Activated T-cell treated with anti-CD3 and anti-CD28 coated beads, Interleukin-2, amount 50 U/mL, for 4 hours (primary cell): ENCODE measurements at places on chromosomes 1 and 21. TPM values are rescaled to one million over a fixed set of nuclear protein-coding genes. Genes with fewer than 3 reads are reported as not detected.

Gene TBX19
- total RNA-seq, result 0.47 TPM

Gene TMEM269
- total RNA-seq, result 0.10 TPM

Gene KCNJ15
- total RNA-seq, result 0.46 TPM

Gene COA7
- total RNA-seq, result 45.1 TPM

Gene RAB7B
- total RNA-seq, result not detected

- DNase-seq, result no peak
Observed at GRCh38 chr1:206415942-206416341, 54.3 kb upstream of the IKBKE start.

- DNase-seq, result no peak
Observed at GRCh38 chr1:14968251-14968851, 185.2 kb upstream of the TMEM51 start.

DNA sequence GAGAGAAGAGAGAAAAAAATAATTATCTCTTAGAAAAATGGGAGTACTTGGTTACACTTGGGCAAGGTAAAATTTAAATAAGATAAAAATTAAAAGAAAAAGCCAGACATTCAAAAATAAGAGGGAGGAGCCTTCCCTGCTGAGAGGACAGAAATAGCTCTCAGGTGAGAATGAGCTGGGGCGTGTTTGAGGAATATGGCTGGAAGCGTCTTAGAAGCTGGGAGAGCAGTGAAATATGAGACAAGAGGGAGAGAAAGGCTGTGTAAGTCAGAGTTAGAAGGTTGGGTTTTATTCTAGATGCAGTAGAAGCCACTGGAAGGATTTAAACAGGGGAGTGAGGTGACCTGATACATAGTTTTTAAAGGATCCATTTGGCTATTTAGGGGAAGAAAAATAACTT, 154.2 kb upstream of the L1TD1 start:
- no peak for DNase-seq

GRCh38 chr1:182299728-182300616, 91.6 kb downstream of the GLUL start:
- DNase-seq, result no peak

DNA sequence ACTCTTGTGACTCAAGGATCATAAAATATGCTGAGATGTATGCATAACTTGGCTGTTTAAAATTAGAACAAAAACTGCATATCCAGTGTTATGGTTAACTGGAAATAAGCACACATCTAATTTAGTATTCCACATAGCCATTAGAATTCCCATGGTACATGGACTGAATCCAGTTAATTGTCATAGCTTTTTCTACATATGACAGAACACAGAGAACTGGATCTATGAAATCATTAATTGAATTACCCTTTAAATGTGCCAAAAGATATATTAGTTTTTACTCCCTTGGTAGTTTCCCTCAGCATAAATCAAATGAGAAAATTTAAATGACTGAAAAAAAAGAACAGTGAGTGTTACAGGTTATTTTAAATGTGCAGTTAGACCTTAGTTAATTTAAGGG, 395.9 kb downstream of the NCAM2 start:
- no peak for DNase-seq

DNA sequence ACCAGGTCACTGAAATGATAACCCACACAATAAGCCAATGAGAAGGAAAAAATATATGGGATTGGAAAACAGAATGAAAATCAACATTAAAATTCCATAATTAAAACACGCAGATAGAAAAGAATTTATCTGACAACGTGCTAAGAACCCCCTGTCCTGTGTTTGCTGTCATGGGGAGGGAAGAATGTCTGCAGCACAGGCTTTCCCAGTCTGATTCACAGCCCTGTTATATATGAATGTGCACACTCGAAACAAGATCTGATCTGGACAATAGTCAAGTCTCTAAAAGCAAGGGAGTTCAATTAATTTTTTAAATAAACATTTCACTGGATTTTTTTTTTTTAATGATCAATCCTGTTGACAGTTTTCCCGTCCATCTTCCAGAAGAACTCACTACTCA, 220.0 kb downstream of the RERE start:
- DNase-seq, result no peak

GRCh38 chr1:100905181-100905580, 9.3 kb downstream of the SLC30A7 start:
- DNase-seq, result no peak

DNA sequence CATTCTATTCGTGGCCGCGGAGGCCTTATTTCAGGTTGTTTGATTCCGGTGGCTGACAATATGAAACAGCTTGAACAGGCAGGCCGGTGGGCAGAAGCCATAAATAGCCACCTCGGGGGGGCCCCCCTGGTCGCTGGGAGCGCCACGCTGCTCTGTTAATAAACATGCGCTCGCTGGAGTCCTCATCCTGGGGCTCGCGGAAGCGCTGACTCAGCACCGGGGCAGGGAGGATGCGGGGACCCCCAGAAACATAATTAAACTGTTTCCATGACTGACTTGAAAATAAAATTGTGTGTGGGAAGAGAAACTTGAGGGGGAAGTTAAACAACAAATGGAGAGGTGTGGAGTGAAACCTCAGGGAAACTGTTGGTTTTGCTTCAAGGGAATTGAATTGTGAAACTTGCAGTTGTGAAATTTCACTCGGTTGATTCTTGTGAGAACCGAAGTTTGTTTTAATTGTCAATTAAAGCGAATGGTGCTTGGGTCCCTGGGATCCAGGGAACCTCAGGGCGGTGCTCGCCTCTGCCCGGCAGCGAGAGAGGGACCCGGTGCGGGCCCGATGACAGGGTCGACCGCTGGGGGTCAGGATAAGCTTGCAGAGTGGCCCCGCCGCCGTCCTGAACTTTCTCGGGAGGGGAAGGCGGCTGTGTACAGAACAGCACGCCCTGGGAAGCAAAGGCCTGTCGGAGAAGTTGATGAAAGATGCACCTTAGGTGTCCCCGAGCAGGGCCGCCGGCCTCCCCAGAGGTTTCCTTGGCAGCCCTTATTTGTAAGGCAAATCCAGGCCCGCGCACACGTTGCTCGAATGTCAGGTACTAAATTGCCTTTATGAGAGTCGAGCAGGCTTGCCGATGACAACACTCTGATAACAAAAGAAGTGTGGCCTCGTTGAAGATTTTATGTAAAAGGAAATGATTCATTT, 176.9 kb upstream of the LMO4 start:
- DNase-seq, result peak; percentile 14

DNA sequence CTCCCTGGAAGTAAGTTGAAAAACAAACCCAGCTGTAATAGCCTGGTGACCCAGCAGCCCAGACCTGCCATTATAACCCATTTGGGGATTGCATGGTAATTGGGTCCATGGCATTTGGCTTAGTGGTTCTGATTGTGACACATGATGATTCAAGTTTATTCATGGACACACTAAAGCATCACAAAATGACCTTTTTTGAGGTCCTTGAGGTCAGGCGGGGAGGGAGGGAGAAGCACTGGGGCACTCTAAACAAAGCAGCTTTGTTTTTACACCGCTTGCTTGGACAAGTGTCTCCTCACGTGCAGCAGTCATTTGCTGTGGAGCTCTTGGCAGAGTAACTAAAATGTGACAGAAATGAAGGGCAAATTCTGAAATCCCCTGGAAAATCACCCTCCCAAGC, 241.0 kb upstream of the SGIP1 start:
- DNase-seq, result no peak
